ENCODE measurements at places on chromosomes 13 and 19.

DNA sequence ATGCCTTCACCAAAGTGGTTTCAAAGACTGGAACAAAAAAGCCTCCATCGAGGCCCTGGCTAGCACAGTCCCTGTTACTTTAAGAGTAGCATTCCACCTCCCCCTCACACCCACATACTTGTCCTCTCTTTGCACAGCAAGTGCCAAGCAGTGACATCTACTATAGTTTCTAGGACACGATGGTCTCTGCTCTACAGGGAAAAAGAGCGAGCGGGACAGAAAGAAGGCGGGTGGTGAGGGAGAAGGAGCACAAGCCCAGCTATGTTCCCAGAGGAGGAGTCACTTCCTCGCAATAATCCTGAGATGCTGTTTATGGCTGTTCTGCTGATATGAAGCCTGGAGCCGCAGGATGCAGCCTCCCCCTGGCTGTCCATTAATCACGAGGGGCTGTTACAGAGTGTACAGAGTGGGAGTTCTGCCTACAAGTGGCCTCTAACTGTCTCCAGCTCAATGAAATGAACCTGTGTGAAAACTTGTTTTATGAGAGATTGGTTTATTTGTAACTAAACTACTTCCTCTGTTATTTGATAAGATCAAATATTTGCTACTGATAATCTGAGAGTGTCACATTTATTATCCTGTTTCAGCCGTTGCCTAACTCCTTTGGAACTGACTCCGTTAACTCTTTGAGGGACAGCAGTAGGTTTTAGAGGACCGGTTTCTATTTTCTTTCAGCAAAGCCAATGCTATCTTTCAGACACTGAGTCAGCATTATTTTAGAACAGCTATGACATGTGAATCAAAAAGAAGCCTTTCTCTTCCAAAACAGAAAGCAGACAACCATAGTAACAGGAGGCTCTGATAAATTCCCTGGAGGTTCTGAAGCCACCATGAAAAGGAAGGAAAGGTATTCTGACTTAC is 208.0 kb downstream of the SPRY2 start:
- no peak for DNase-seq

DNA sequence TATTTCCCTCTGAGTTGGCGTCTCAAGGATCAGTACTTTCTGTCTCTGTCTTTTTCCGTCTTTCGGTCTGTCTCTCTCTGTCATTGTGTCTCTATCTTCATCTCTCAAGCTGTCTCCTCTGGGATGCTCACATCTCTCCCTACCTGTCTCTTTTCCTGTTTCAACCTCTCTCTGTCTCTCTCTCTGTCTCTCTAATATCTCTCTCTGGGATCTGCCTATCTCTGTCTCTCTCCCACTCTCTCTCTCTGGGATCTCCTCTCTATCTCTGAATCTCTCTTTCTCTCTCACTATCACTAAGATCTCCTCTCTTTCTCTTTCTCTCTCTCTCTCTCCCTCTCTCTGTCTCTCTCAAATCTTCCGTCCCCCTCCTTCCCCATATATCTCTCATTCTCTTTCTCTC is 4.0 kb downstream of the ATP1A3 start:
- no peak for DNase-seq

DNA sequence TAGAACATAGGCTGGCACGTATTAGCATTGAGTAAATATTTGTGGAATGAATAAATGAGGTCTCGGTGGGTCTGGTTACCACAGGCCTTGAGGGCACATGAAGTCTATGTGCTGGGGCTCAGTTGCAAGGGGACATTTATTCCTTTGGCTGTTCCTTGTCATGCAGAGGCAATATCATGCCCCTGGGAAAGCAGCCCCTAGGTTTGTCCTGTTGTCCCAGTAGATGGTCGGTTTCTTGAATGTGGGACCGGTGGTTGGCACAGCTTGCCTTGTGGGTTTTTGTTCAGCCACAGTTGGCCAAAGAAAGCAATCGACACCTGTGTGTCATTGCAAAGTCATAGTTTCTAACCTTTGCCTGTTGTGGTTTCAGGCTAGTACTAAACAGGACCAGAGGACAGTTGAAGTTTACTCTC is 24.7 kb upstream of the GPR183 start:
- no peak for DNase-seq

- DNase-seq: no peak
Observed at GRCh38 chr19:10553943-10554381, 10.3 kb downstream of the ATG4D start.

- no peak for DNase-seq
Observed at GRCh38 chr13:30737511-30738337, 2.4 kb downstream of the ALOX5AP start.

DNA sequence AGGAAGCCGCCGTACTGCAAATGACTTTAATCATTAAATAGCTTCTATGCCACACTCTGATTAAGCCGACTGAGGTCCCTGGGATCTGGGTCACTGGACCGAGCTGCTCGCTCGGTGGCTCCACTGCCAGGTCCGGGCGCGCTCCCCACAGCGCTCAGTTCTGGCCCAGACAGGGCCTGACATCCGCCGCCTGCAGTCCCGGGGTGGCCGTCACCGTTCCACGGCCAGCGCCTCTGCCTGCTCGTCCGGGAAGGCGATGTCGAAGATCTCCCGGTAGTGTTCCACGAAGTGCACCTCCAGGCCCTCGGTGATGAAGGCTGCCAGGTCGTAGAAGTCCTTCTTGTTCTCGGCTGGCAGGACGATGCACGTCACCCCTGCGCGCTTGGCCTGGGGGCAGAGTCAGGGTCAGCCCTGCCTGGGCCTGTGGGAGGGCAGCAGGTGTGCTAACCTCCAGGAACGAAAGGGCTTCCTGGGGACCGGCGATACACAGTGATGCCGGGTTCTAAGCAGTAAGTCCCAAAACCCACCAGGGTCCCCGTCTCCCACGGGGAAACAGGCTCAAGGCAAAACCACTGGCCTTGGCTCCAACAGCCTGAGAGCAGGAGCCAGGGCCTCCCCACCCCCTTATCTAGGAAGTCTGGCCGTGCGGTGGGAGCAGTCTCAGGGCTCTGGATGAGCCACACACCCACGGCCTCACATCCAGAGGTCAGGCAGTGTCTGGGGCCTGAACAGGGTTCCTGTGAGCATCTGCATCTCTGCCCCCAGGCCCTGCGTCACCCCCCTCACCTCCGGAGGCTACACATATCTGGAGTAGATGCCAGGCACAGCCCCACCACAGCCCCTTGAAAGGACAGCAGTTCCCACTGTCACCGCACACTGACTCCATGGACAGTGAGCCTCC is 2.0 kb downstream of the RPL36 start:
- DNase-seq: no peak

GRCh38 chr19:17616961-17617806 is 61.7 kb downstream of the COLGALT1 start:
- no peak for DNase-seq

GRCh38 chr13:30798776-30799355 is 63.5 kb downstream of the ALOX5AP start:
- no peak for DNase-seq

- no peak for DNase-seq
Observed at GRCh38 chr13:46810440-46810839, 13.5 kb upstream of the ESD start.

- no peak for DNase-seq
Observed at GRCh38 chr19:1668486-1669270, 16.3 kb upstream of the TCF3 start.

DNA sequence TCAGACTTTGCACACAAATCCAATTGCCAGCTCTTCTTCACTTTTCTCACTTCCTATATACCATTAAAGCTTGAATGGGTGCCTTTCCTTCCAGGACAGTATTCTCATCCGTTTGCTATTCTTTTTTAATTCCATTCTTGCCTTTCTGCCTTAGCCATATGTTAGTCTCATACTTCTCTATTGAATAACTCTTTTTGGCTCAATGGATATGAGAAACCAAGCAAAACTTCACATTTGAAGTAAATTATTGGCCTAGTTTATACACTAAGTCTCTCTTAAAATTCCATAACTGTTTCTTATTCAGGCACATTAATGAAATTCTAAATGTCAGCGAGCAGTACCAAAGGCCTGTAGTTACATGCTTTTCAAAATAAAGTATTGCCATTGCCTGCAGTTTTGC is 129.6 kb upstream of the FRY start:
- no peak for DNase-seq

DNA sequence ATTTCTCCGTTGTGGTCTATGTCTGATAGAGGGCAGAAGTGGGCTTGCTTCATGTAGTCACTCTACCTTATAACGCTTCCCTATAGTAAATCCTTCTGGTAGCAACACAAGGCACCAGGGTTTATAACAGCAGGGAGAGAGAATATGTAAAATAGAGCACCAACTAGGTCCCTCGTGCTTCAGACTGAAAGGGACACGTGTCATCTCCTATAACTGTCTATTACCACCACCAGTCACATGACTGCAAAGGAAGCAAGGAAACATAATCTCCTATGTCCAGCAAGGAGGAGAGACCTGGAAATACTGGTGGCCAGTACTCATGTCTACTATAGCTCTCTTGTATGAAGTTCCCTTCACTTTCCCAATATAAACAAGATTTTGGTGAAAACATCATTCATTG is 79.2 kb downstream of the SLAIN1 start:
- no peak for DNase-seq

DNA sequence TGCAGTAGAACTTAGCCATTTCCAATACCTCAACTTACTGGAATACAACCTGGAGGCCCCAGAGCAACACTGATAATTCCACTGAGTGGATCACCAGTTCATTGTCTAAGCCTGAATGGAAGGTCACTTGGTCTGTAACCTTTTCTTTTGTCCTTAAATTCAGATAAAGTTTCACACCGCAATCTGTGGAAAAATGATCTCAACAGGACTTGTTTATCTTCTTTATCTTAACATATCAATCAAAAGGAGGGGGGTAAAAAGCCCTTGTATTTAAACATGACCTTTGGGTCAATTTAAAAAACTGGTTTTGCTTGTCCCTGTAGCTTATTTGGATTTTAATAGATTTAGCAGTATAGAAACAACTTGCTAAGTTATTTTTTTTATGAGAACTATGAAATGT is 21.6 kb downstream of the SAE1 start:
- DNase-seq: no peak

- DNase-seq: no peak
Observed at GRCh38 chr13:113735194-113735593, 23.8 kb upstream of the TMEM255B start.

DNA sequence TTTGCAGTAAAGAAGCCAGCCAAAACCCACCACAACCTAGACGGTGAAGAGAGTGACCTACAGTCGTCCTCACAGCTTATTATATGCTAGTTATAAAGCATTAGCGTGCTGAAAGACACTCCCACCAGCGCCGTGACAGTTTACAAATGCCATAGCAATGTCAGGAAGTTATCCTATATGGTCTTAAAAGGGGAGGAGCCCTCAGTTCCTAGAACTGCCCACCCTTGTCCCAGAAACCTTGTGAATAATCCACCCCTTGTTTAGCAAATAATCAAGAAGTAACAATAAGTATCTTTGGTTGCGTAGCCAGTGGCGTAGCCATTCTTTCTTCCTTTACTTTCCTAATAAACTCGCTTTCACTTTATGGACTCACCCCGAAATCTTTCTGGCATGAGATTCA is 227.9 kb upstream of the ARGLU1 start:
- no peak for DNase-seq
